Dorsolateral prefrontal cortex (tissue), 122 donors: ENCODE measurements at places on chromosomes 11 and 22.

DNA sequence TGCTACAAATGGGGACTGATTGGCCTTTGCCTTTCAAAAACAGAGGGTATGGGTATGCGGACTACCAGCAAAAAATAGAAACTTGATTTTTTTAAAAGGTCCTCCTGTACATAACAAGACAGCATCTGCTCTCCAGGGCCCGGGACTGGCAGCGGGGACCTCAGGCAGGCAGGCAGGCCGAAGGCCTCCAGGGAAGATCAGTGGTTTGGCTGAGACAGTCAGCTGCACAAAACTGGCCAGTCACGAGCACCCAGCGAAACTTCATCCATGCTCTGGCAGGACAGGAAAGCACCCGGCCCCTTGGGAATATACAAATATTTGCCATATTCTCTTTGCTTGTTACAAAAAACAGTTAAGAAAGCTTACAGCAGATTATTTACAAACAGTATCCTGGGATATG is 11.0 kb downstream of the RPL27A start:
- no peak for DNase-seq

- DNase-seq = no peak
Measured at GRCh38 chr11:63551889-63552266, 11.3 kb downstream of the PLAAT2 start.

GRCh38 chr11:1699771-1700170 is 2.8 kb downstream of the KRTAP5-6 start:
- no peak for DNase-seq

- no peak for DNase-seq
Measured at GRCh38 chr11:114326151-114326550, 30.0 kb downstream of the NNMT start.

DNA sequence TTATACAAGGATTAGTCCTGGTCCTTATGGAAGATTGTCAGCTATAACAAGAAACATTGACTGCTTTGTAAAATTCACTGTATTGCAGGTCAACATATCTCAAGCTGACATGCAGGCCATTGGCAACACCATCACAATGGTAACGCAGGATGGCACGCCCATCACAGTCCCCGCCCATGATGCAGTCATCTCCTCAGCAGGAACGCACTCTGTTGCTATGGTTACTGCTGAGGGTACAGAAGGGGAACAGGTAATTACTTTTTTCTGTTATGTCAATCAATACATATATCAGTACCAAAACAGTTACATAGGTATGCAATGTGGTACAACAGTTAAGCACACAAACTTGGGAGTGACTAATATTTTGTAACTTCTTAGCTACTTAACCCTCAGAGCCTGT is 55.3 kb downstream of the ZNF143 start:
- no peak for DNase-seq

DNA sequence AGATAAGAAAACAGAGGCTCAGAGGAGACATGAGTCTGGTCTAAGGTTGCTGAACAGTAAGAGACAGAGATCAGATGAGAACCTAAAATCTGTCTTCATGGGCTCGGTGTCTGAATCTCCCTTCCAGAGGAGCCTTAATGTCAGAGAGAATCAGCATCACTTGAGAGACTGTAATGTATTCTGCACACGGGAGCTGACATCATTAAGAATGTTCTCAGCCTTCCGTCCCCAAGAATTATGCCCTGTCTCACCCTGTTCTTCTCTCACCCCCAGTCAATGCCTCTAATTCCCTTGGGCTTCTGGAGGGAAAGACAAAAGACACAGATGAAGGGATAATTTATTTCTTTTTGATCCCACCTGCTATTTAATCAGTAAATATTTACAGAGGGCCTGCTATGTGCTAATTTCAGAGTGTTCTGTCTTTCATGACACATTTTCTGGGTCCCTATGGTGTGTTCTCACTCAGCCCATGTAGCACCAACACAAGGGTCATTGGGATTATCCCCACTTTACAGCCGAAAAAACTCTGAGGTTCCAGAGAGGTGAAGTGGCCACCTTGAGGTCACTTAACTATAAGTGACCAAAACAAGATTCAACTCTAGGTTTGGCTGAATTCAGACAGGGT is 61.8 kb downstream of the CD82 start:
- no peak for DNase-seq

- no peak for DNase-seq
Measured at GRCh38 chr11:33645686-33646085, 54.9 kb downstream of the C11orf91 start.

DNA sequence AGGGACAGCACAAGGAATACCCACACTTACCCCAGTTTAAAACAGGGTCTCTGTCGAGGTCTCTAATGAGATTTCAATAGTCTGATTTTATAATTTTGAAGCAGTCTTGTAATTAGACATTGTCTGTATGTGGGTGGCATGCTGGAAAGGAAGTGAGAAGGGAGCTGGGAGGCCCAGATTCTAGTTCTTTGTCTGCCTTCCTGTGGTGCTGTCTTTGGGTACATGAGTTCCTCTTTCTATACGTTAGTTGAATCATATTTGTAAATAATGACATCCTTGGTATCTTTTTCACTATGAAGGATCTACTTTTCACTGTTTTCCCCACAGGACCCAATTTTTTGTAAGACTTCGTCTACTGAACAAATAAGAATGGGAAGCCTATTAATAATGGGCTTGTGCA is 42.0 kb upstream of the TENM4 start:
- no peak for DNase-seq

GRCh38 chr22:31436132-31436531 is 36.7 kb downstream of the DRG1 start:
- DNase-seq = no peak

GRCh38 chr11:131924001-131924400 is 553.6 kb downstream of the NTM start:
- DNase-seq = no peak

DNA sequence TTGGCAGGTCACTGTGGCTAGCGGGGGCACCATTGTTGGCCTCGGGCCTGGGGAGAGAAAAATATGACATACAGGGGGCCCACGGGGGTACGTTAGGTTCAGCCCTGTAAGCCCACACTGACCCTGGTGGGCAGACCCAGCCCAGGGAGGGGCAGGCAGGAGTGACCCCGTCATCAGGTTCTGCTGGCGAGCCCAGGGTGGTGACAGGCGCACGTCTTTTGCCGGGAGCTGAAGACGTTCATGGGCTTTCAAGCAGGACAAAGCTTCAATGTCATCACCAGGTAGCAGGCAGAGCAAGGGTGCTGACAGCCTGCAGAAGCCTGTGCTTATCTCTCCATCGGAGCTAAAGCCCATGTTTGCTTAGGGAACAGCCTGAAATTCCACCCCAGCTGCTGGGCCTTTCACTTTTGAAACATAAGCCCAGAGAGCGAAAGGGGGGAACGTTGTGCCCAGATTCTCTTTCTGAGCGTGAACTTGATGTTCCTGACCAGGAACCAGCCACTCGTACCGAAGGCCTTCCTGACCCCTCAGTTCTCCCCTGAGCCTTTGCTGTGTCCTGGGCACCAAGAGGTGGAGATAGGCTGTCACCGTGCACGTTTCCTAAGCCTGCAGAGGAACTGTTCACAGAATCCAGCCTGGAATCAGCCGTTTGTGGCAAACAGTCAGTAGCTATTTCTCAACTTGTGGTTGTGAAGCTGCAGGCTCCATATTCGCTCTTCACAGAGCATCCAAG is 74.0 kb upstream of the ATXN10 start:
- DNase-seq = no peak

DNA sequence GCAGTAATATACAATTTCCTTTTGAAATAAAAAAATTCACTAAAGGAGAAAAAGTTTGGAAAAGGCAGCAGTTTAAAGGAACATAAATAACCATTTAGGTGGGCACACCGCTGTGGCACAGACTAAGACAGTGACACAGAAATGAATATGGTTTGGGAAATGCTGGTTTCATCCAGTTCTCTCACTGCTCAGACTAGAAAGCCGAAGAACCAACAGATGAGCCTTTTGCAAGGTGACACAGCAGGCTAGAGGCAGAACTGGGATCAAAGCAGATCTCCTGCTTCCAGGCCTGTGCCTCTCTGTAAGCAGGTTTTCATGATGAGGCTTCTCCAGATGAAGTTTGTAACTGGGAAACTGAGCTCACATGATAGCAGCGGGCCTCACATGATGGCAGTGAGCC is 380.0 kb upstream of the NARS2 start:
- no peak for DNase-seq

GRCh38 chr22:29914165-29914564 is 31.2 kb downstream of the MTMR3 start:
- DNase-seq = no peak

DNA sequence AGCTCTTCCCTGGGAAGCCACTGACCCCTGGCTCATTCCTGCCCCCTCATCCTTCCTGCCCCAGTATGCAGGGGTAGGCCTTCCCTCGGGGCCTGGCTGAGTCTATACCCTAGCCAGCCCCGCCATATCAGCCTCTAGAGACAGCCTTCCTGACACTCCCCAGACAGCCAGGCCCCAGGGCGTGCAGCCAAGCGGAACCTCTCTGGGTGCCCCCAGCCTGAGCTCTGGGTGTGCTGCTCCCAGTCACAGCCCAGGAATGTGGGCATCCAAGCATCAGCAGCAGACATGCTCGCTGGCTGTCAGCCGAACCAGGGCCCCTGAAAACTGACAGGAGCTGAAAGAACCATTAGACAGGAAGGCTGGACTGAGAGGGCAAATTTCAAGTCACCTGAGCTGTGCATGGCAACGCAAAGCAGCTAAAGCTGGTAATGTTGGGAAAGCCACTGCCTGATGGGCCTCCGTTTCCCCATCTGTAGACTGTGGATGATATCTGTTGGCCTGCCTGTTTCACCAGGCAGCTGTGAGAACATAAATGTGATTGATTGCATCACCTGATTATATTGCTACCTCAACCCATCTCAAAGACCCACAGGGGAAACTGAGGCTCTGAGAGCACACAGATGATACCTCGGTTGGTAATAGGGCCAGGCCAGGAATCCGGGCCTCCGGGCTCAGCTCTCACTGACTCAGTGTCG is 93.2 kb downstream of the LRRC32 start:
- no peak for DNase-seq

GRCh38 chr11:44389963-44390605 is 80.1 kb upstream of the ALX4 start:
- DNase-seq = no peak

DNA sequence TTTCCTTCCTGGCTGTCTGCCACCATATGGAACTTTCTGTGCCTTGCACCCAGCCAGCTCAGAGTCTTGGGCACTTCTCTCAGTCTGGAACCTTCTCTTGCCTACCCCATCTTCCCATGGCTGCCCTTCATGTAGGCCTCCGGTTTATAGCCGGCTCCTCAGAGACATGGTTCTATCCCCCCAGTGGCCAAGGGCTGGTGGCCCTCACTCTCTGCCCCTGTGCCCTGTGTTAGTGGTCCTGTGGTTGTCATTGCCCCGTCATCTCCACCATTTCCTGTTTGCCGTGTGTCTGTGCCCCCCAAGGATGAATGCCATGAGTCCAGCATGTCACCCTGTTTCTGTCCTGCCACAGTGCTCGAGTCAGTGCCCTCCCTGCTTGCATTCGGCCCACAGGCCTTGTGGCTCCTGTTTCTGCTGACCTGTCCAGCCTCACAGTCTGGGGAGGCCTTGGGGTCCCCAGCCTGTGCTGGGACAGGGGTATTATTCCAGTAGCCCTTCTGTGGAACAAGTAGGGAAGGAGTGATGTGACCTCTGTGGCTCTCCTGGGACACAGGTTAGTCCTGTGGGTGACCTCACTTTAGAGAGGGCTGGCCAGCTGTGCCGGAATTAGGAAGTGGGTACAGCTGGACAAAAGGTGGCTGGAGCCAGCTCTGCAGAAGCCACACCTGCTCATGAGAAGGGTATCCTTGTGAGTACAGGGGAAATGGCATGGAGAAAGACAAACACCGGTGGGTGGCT is 30.7 kb downstream of the ST3GAL4 start:
- DNase-seq = peak; percentile 30

GRCh38 chr11:12137005-12137690 is 26.8 kb downstream of the MICAL2 start:
- DNase-seq = no peak

DNA sequence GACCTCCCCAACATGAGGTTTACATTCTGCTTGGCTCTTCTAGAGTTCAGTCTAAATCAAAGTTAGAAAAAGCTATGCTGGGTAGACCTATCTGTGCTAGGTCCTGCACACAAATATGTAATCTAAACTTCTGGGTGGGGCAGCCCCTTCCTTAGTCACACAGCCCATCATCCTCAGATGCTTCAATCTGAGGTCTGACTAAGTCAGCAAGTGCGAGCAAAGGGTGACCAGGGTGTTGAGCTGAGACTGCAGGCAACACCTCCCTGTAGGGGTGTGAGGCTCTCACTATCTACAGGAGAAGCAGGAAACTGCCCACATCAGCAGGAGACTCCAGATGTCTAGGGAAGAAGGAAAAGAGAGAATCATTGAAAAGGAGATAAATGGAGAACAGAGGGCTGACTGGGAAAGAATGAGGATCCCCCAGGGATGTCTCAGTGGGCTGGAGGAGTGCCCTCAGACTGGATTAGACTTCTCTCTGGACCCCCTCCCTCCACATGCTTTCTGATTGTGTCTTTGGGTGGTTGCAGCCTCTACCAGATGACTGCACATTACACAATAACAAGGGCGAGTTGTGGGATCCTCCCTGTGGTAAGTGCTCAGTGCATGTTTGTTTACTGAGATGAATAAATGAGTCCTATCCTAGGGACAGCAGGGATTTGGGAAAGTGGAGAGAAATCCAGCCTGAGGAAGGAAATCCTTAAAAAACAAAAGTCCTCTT is 266.2 kb upstream of the PLET1 start:
- DNase-seq = no peak

DNA sequence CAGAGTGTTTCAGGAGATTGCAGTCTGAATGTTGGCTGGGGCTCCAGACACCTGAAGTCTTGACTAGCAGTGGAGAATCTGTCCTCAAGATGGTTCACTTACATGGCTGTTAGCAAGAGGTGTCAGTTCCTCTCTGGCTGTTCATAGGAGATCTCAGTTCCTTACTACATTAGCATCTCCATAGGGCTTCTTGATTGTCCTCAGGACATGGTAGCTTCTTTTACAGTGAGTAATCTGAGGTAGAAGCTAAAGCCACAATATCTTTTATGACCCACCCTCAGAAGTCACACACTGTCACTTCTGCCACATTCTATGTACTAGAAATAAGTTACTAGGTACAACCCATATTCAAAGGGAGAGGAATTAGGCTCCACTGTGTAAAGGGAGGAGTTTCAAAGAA is 10.5 kb upstream of the PATL1 start:
- no peak for DNase-seq

- no peak for DNase-seq
Measured at GRCh38 chr11:35163209-35163608, 24.2 kb downstream of the CD44 start.

- DNase-seq = no peak
Measured at GRCh38 chr11:134254433-134255183, 1.2 kb downstream of the ACAD8 start.

- DNase-seq = no peak
Measured at GRCh38 chr22:23152238-23153114, 7.2 kb downstream of the RAB36 start.
